ENCODE measurements at places on chromosomes 7 and 10.

- DNase-seq: no peak
Observed at GRCh38 chr7:15559416-15559928, 2.3 kb downstream of the AGMO start.

DNA sequence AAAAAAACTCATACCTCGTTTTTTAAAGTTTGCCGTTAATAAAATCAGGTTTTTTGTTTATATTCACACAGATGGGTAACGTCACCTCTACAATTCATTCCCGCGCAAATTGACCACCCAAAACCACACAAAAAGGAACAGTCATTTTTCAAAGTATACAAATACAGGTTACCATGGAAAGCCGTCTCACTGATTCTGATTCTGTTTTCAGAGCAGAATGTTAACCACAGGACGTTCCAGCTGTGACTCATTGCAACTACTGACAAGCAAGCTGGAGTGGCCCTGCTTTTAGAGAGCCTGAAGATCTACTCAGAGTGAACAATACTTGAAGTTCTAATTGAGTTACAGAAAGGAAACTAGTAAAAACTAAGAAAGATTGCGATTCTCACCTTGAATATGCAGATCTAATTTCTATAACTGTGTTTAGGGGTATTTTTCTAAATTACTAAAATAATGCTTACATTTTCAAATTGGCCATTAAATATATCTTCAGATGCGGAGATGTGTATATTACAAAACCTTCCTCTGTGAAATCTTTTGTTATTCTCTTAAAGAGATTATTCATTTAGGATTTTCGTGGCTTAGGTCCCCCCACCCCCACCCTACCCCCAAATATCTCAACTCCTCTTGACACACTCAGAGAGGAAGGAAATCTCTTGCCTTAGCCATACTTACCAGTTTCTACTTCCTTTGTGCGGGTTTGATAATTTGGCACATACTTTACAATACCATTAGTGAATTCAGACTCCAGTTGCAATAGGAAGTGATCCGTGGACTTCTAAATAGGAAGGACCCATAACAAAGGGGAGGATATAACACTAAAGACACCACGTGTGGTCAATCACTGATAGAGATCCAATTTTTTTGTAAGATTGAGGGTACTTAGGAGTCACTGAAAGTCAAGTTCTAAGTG, 106.0 kb downstream of the CUBN start:
- DNase-seq: no peak

- no peak for DNase-seq
Observed at GRCh38 chr7:42868480-42868879, 43.4 kb downstream of the C7orf25 start.

GRCh38 chr7:74619235-74619860, 38.2 kb upstream of the GTF2I start:
- DNase-seq: no peak

- no peak for DNase-seq
Observed at GRCh38 chr10:126061526-126061925, 165.2 kb downstream of the FANK1 start.

All from heart right ventricle (tissue), 16 donors.